ENCODE measurements at places on chromosomes 6 and 20. TPM values are rescaled to one million over a fixed set of nuclear protein-coding genes. Genes with fewer than 3 reads are reported as not detected.
A peak's percentile ranks its signal among the peaks of the same experiment; 100 is the strongest.

- DNase-seq: no peak
Observed at GRCh38 chr20:37238935-37239451, 22.6 kb downstream of the GHRH start.

GRCh38 chr6:79127660-79128059, 49.6 kb upstream of the PHIP start:
- DNase-seq: no peak

DNA sequence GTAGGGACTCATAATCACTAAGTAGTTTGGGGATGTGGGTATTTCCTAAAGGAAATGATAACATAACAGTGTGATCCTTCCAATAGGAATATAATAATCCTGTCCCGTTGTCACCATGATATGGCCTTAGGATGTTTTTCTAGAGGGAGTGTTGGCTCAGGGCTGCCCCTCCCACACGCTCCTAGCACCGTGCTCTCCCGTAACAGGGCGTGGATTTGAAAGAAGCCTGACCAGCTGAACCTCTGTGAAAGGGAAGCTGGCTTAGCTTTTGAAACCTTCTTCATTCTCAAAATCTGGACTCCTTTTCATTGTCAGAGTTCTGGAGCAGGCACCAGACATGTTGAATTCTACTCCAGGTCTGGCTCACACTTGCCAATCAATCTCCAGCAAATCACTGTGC, 103.4 kb upstream of the SASH1 start:
- DNase-seq: no peak

Gene DNAH8
- total RNA-seq: not detected

DNA sequence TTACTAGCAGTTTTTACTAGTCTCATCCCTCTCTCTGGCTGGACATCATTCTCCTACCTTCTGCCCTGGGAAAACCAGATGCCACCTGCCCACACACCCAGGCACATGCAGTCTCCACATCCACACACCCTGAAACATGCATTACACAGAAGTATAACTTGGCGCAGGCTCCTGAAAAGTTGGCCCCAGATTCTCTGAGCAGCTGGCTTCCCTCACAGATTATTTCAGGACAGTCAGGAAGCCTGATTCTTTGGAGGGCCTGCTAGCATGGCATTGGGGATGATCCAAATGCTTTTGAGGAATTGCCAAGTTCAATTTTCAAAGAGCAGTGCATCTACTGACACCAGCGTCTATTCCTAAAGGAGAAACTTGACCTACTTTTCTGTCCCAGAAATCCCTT, 27.8 kb upstream of the KIF16B start:
- no peak for DNase-seq

Gene NDUFAF4
- total RNA-seq: 101 TPM

Gene HSPA1B
- 142 TPM for total RNA-seq

Gene CGA
- 1.2 TPM for total RNA-seq

DNA sequence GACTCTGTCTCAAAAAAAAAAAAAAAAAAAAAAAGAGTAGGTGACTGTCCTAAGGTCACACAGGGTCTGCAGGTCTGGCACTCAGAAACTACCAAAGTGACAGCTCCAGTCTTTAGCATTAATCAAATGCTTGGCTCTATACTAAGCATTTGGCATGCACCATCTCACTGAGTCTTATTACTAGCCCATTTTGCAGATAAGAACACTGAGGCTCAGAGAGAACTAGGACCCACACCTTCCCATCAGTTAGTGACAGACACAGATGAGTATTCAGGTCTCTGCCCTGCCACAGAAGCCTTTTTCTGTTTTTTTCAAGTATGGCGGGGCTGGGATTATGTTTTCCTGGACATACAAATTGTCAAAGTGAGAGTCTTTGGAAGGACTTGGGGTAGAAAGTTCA, 23.1 kb upstream of the VSTM2L start:
- DNase-seq: no peak

DNA sequence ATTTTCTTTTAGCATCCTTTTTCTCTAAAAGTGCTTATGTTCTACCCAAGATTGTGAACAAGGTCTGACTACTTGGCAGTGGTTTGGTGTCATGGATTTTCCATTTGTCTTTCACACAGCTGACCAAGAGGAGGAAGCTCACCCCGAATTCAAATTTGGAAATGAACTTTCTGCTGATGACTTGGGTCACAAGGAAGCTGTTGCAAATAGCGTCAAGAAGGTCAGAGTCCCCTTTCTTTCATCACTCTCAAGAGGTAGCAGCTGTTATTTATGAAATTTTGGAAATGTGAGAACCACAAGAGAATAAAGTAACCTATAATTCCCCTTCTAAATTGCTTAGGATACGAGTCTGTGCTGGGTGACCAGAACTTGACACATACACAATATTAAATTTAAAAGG, 113.0 kb upstream of the LAMP5 start:
- no peak for DNase-seq

DNA sequence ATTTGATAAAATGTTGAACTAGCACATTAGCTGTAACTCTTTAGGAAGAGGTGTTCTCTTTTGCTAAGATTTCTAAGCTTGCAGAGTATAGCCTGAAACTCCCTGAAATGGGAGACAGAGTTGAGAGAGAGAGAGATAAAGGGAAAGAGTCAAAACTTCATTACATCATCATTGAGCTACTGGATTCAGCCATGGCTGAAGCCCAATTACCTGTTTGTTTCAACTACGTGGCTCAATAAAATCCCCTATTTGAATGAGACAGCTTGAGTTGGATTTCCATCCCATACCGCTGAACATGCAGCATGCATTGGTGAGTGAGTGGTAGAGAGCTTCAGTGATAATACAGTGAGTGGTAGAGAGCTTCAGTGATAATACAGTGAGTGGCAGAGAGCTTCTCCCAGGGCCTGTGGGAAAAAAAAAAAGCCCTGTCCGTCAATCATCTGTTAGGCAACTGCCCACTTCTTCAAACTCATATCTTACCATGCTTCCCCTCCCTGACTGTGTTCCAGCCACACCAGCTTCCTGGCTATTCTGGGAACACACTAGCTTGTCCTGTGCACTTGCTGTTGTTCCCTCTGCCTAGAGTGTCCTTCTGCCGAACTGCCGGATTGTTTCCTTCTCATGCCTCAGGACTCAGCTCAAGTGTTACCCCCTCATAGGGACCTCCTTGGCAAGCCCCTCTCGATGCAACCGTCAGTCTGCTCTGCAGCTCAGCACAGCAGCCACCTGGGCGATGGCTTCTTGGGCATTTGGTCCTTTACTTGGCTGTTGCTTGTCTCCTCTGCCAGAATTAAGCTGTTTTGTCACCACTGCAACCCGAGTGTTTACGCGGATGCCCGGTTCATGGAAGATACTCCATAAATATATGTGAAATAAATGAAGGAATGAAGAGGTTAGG, 91.3 kb upstream of the EYA2 start:
- no peak for DNase-seq

DNA sequence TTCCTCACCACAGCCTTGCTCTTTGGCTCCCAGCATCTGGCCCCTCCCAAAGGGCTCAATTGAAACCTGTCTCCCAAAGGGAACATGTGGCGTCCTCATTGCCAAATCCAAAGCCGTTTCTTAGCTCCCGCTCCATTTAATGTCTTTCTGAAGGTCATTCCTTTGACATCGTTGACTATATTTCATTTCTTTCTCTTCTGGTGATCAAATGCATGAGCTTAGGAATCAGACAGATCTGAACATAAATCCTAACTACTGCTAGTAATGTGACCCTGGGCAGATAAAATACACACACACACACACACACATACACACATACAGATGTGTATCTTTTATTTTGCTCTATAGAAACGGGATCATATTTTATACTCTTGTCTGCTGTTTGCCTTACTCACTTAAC, 964.7 kb upstream of the FLRT3 start:
- DNase-seq: no peak

GRCh38 chr6:163646866-163647265, 232.3 kb downstream of the QKI start:
- DNase-seq: no peak

GRCh38 chr6:107819964-107820337, 4.2 kb downstream of the SCML4 start:
- no peak for DNase-seq

Gene KHDC1
- total RNA-seq: 2.1 TPM

Gene MYCT1
- 13.4 TPM for total RNA-seq

Gene SLC13A3
- 2.5 TPM for total RNA-seq

DNA sequence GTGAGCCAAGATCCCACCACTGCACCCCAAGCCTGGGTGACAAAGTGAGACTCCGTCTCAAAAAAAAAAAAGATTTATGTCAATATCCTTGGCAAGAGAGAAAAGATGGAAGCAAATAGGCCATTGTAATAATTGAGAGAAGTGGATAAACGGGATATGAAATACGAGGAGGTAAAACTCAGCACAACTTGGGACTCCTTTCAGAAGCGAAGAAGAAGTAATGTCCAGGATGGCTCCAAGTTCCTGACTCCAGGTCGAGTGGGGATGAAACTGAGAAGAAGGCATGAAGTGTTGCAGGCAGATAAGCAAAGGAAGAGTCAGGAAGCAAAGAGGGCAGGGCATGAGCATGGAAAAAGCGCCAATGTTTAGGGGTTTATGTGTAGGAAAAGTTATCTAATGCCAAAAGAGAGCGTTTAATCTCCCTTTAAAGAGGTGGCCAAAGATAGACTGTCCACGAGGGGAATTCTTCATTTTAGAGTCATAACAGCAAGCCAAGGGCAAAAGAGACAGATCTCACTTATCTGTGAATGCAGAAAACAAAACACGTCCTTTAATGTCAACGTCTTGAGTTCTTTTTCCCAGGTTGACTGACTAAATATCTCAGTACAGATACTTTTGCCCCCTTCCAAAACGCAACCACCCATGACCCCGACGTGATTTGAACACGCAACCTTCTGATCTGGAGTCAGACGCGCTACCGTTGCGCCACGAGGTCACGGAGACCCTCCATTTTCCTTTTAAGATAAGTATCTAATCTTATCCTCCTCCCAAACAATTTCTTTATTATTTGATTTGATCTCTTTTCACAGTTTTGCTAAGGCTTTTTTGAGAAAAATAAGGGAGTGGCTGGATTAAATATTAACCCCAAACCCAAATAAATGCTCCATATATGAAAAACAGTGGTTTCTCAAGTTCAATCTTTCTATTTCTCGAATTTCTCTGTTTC, 46.3 kb upstream of the BTN3A2 start:
- DNase-seq: no peak

GRCh38 chr20:62621251-62622110, 20.8 kb upstream of the SLCO4A1 start:
- peak; percentile 23 for DNase-seq

DNA sequence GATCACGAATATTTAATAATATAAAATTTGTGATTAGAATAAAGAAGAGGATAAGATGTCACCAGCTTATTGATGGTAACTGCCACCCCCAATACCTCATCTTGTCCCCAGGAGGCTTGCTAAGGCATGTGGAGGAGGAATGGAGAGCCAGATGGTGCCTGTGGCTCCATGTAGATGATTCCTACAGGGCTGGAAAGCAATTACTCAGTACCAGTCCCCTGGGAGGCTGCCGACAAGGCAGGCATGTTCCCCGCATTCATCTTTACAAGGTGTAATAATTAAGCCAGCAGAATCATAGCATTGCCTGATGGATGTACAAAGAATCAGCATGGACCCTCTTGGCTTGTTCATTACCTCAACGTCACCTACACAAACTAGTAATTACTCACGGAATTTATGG, 155.3 kb downstream of the PLCB1 start:
- no peak for DNase-seq

- DNase-seq: no peak
Observed at GRCh38 chr20:52105442-52106422, 85.8 kb downstream of the ZFP64 start.

DNA sequence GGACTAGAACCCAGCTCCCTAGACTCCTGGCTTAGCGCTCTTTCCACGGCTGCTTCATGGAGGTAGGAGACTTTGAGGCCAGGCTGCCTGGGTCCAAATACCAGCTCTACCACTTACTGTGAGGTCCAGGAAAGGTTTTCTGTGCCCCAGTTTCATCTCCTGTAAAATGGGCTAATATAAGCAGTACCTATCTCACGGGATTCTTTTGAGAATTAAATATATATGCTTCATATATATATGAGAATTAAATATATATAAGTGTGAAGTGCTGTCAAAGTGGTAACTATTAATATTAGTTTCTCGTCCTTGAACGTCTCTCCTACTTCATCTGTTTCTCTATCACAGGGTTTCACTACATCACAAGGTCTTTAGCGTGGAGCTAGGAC, 10.2 kb upstream of the LY6G5C start:
- no peak for DNase-seq

GRCh38 chr6:133262804-133263203, 21.6 kb downstream of the EYA4 start:
- no peak for DNase-seq

GRCh38 chr6:5565971-5566370, 304.7 kb downstream of the FARS2 start:
- no peak for DNase-seq

DNA sequence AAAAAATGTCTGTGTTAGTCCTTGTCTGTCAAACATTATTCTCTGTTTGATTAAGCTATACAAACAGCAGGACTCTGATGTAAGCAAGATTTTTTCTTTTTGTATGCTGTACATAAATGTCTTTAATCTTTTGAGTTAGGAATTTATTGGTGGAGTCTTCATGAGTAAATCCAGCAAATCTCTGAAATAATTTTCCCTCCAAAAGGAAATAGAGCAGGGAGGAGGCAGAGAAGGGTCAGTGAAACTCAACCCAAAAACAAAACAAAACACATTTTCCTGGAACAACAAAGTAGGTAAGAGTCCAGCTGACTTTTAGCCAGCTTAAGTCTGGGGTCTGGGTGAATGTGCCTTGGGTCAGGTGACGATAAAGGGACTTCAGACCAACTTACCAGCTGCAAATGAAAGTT, 113.7 kb downstream of the FOXA2 start:
- no peak for DNase-seq

Gene STMND1
- total RNA-seq: not detected
